Stimulated activated CD8-positive, alpha-beta memory T cell treated with anti-CD3 and anti-CD28 coated beads, Interleukin-7, amount 100 ng/mL, for 1 hour (primary cell): ENCODE measurements at places on chromosomes 12 and 14.

- peak; percentile 43 for DNase-seq
Measured at GRCh38 chr12:69330475-69331473, 17.4 kb upstream of the LYZ start.

DNA sequence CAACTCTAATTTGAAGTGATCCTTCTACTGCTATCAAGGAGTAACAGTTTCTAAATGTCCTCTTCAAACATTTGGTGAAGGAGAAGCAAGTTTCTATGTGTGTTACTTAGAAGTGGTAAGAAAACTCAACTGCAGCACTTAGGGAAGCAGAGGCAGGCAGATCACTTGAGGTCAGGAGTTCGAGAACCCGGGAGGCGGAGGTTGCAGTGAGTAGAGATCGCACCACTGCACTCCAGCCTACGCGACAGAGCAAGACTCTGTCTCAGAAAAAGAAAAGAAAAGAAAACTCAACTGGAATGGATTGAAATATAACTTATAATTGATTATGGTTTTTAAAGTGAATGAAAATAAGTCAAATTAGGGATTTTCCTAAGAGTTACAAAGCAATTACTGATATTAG is 169.7 kb upstream of the ATP2B1 start:
- DNase-seq: no peak

DNA sequence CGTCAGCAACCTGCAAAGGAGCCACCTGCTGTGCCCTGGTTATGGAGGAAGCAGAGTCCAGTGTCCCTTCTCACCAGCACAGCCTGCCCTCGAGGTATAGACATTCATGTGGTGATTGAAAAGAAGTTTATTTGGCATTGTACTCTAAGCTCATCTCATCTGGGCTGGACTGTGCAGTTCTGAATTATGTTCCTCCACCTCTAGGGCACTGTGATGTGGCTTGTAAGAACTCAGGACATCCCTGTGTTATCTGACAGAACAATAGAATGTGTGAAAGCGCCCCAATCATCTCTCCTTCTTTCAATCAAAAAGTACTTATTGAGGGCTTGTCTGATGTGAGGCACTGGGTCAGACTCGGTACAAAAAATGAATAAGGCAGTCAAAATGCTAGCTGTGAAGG is 140.1 kb downstream of the DHRS2 start:
- no peak for DNase-seq

DNA sequence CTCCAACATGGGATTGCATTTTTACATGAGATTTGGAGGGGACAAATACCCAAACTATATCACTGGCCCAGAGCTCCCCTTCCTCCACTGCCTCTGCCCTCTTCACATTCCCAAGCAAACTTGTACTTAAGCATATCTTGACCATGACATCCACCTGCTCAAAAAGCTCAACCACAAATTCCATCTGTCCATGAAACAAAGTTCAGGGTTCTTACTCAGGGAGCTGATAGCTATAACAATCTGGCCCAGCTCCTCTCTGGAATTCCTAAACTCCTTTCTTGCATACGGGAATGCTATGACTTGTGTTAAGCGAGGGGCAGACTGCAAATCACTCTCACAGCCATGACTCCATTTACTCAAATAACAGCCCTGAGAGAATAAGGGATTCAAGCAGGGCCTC is 152.1 kb downstream of the GALC start:
- no peak for DNase-seq

- DNase-seq: no peak
Measured at GRCh38 chr12:59079472-59079871, 159.2 kb upstream of the LRIG3 start.

GRCh38 chr14:30864934-30865333 is 9.4 kb upstream of the COCH start:
- no peak for DNase-seq

DNA sequence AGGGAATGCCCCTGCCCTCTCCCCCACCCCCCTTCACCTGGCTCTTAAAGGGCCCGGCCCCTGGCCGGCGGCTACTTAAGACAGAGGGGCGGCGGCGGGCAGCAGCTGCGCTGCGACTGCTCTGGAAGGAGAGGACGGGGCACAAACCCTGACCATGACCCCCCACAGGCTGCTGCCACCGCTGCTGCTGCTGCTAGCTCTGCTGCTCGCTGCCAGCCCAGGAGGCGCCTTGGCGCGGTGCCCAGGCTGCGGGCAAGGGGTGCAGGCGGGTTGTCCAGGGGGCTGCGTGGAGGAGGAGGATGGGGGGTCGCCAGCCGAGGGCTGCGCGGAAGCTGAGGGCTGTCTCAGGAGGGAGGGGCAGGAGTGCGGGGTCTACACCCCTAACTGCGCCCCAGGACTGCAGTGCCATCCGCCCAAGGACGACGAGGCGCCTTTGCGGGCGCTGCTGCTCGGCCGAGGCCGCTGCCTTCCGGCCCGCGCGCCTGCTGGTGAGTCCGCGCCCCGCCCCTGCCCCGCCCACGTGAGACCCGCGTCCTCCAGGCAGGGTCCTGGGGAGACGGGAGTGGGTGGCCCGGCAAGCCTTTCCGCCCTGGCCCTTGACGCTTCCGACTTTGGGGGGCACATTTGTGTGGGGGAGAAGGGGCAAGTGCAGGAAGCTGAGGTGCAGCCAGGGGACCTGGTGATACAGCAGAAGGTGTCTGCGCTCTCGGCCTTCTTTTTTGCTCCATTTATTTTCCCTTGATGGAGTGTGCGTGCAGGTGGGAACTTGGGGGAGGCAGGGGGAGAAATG is at the start of gene IGFBP6:
Gene IGFBP6, plus strand, starts transcription at position 104 of the 790 bp plus-strand sequence. Its CDS starts 51 bp downstream, at position 155.
- DNase-seq: peak; percentile 23

DNA sequence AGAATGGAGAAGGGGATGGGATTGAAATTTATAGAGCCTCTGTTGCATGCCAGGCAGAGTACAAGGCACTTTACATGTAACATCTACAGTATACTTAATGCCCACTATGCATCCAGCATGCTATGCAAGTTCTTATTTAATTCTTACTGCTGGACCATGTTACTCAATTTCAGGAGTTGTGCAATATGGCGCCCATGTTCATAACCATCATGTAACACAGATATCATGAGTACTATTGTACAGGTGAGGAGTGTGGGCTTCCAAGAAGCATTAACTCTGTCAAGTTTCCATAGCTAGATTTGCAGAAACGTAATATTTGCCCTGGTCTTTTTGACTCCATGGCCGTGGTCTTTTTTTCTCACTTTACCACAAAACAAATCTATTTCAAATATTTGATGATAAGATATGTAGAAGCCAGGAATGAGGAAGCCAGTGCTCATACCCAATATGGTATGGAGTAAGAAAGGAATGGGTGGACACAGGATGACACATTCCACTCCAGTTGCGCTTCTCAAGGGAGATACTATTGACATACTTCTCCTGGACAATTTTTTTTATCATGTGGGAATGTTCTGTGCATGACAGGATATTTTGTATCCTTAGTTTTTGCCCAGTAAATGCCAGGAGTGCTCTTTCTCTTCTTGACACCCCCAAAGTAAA is 191.8 kb downstream of the C12orf75 start:
- no peak for DNase-seq

DNA sequence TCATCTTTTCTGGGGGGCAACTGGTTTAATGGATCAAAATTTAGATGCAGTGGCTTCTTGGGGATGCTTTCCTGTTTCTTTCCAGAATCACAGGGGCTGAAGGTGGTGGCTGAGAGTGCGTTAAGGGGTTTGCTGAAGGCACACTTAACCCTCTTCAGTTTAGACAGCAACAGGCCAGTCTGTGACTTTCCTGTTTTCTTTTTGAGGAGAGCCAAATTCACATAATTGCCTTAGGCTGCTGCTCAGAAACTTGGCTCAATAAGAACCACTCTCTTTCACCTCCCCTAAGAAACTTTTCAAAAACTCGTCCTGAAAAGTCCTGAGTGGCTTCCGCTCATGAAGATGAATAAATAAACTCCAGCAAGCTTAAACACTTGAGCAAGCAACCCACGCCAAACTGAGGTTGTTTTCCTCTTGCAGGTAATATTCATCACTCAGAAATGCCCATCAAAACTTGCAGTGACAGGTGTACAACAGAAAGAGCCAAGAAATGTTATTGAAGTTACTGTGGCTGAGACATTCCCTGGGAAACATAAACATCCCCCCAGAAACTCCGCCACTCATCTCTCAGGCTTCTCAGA is 510.4 kb downstream of the TMEM132D start:
- DNase-seq: no peak
